Smooth muscle cell of the umbilical artery (primary cell): ENCODE measurements at places on chromosomes 5 and 9. TPM values are rescaled to one million over a fixed set of nuclear protein-coding genes. Genes with fewer than 3 reads are reported as not detected.

UAP1L1 gene
- 18.7 and 21.5 TPM in 2 replicates for total RNA-seq

ENHO gene
- total RNA-seq, result not detected in 2 replicates

NUTM2G gene
- total RNA-seq, result not detected in 2 replicates

POU5F2 gene
- 0.89 and 1.2 TPM in 2 replicates for total RNA-seq

GRAMD2B gene
- 17.8 and 22.3 TPM in 2 replicates for total RNA-seq

TMEM174 gene
- total RNA-seq, result not detected in 2 replicates

CCIN gene
- 2.7 and 4.8 TPM in 2 replicates for total RNA-seq

OR1J4 gene
- not detected in 2 replicates for total RNA-seq

INSL6 gene
- total RNA-seq, result not detected in 2 replicates

ZNF483 gene
- 1.2 TPM in 2 replicates for total RNA-seq

SPATA31E1 gene
- not detected in 2 replicates for total RNA-seq

GLRA1 gene
- total RNA-seq, result not detected in 2 replicates

HEXB gene
- total RNA-seq, result 209 and 270 TPM in 2 replicates

PLAC8L1 gene
- 0.59 TPM in 1 of 2 replicates, not detected in the other for total RNA-seq

LIFR gene
- total RNA-seq, result 36.9 and 79.9 TPM in 2 replicates

FRRS1L gene
- under 0.01 and 0.28 TPM in 2 replicates for total RNA-seq

ELL2 gene
- total RNA-seq, result 41.6 and 57.2 TPM in 2 replicates

HAVCR2 gene
- 0.09 TPM in 1 of 2 replicates, not detected in the other for total RNA-seq

CCNO gene
- total RNA-seq, result 0.14 TPM in 1 of 2 replicates, not detected in the other

TRPM3 gene
- total RNA-seq, result under 0.01 and 0.37 TPM in 2 replicates

C9 gene
- 0.46 TPM in 1 of 2 replicates, not detected in the other for total RNA-seq

MVB12B gene
- 5.3 and 6.0 TPM in 2 replicates for total RNA-seq

SLC36A2 gene
- total RNA-seq, result not detected in 2 replicates

SPATA6L gene
- 0.18 and 1.5 TPM in 2 replicates for total RNA-seq

ABO gene
- not detected in 2 replicates for total RNA-seq

IL5 gene
- total RNA-seq, result not detected in 2 replicates

PCDHB11 gene
- total RNA-seq, result 0.05 and 0.30 TPM in 2 replicates

CDO1 gene
- 0.59 and 1.7 TPM in 2 replicates for total RNA-seq

NDUFAF2 gene
- total RNA-seq, result 17.3 and 23.8 TPM in 2 replicates

FCN1 gene
- not detected in 2 replicates for total RNA-seq

LVRN gene
- total RNA-seq, result 0.51 and 0.59 TPM in 2 replicates

TMED9 gene
- total RNA-seq, result 354 and 386 TPM in 2 replicates

WHRN gene
- 2.3 and 2.7 TPM in 2 replicates for total RNA-seq

CLIC3 gene
- 2.5 and 3.3 TPM in 2 replicates for total RNA-seq

SVEP1 gene
- 9.2 and 15.4 TPM in 2 replicates for total RNA-seq

WNT8A gene
- not detected in 2 replicates for total RNA-seq

TMEM8B gene
- 2.7 and 6.2 TPM in 2 replicates for total RNA-seq

CSF1R gene
- 0.28 and 0.89 TPM in 2 replicates for total RNA-seq

GPX8 gene
- 165 and 240 TPM in 2 replicates for total RNA-seq
